Dermis microvascular lymphatic vessel endothelial cell (primary cell): ENCODE measurements at places on chromosomes 12 and 14. TPM values are rescaled to one million over a fixed set of nuclear protein-coding genes. Genes with fewer than 3 reads are reported as not detected.

Gene SPIC
- total RNA-seq: not detected in 2 replicates

- no peak for DNase-seq
Measured at GRCh38 chr12:25004447-25004846, 55.5 kb upstream of the BCAT1 start.

- DNase-seq: no peak
Measured at GRCh38 chr14:101757064-101757838, 4.3 kb upstream of the PPP2R5C start.

Gene NRIP2
- 0.13 TPM in 1 of 2 replicates, not detected in the other for total RNA-seq

GRCh38 chr12:75834591-75834990 is 197.0 kb downstream of the PHLDA1 start:
- DNase-seq: no peak

DNA sequence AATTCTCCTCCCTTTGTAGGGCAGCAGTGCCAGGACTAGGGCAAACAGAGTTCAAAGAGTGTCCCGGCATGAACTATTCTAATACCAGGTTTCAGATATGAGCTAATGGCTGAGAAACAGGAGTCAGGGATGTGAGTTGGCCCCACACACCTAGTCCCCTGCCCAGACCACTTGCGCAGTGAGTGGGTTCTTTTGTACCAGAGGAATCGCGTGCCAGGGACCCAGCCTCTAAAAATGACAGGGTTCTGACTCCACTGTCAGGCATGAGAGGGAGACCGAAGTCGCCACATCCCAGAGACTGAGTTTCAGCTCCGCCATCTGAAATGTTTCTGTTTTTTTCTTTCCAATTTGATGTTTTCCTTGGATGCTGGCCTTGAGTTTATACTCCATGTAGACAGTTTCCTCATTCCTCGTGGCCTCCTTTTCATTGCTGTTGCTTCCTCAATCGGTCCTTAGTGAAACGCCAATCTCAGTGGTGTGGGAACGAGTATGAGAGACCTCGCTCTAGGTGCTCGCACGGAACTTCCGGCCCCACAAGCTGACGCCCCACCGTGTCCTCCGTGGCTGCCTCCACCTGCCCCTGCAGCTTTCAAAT is 31.5 kb downstream of the FBXL14 start:
- no peak for DNase-seq

GRCh38 chr12:31560516-31560915 is 30.4 kb downstream of the DENND5B start:
- DNase-seq: no peak

GRCh38 chr14:43903209-43903608 is 603.9 kb downstream of the FSCB start:
- no peak for DNase-seq

Gene GLT8D2
- total RNA-seq: 3.9 and 4.8 TPM in 2 replicates

DNA sequence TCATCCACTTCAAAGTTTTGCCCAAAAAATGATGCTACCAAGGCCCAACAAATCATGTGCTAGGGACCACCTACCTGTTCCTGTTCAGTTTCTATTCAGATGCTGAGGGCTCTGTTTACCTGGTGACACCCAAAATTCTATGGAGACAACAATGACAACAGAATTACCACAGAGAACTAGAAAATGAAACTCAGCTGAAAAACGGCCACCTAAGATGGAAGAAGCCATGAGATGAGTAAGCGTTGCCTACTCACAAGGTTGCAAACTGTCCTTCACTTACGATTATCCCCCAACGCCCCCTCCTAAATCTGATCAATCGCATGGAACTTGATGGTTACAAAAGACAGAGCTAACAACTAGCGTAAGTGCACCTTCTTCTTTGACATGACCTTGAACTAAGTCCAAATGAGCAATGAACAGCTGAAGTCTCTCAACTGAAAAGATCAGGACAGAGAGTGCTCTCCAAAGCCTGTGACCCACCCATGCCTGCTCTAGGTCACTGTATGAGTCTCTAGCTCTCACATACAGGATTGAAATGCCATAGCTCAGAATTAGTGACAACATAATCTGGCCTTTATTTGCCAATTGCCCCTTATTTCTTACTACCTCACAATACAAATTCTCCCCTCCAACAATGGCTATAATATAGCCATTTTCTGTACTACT is at the start of gene RNASE11:
Gene RNASE11, minus strand, starts transcription at position 513 of the 666 bp plus-strand sequence.
- DNase-seq: no peak

GRCh38 chr14:86799244-86799647 is 1193.7 kb downstream of the GALC start:
- DNase-seq: no peak

Gene MYF6
- not detected in 2 replicates for total RNA-seq

GRCh38 chr12:26595806-26596205 is 237.2 kb downstream of the ITPR2 start:
- no peak for DNase-seq

DNA sequence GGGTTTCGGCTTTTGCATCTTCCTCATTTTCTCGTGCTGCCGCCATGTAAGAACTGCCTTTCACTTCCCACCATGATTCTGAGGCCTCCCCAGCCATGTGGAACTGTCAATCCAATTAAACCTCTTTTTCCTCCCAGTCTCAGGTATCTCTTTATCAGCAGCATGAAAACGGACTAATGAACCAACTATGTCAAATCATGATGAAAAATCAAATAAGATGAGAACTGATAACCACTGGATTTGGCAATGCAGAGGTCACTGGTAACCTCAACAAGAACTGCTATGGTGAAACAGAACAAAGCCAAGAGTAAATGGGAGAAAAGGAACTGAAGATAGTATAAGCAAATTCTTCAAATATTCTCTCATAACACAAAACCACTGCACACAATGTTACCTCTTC is 6.0 kb downstream of the EML5 start:
- DNase-seq: no peak

GRCh38 chr12:58819985-58820384 is 100.3 kb downstream of the LRIG3 start:
- no peak for DNase-seq

- no peak for DNase-seq
Measured at GRCh38 chr12:114704096-114704495, 20.1 kb upstream of the TBX3 start.

GRCh38 chr12:51378749-51379148 is 12.5 kb downstream of the GALNT6 start:
- DNase-seq: no peak

- DNase-seq: no peak
Measured at GRCh38 chr14:70624972-70625371, 16.7 kb upstream of the TTC9 start.

DNA sequence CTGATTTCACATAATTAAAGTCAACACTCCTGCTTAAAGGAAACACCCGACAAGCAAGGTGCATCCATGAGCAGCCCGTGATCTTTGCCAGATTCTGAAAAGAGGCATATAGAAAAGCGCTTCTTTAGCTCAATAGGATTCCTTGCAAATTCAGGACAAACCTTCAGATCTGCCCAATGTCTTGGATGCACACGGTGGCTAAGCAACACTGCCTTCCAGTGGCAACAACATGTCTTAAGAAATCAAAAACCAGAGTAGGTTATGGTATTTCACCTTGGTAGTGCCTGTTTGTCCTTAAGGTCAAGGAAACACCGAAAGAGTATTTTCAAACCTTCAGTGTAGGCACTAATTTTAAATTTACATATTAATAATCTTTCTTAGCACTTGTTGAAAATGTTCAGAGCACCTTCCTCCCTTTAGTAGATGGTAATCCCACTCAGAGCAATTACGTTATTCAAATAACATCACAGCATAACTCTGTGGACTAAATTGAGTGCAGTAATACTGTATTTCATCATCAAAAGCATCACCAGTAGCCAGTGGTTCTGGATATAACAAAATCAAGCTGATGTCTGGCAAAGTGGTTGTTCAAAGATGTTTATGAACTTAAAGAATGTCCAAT is 58.0 kb upstream of the CDKN3 start:
- DNase-seq: peak; percentile 66

Gene P3H3
- 18.2 and 22.6 TPM in 2 replicates for total RNA-seq

DNA sequence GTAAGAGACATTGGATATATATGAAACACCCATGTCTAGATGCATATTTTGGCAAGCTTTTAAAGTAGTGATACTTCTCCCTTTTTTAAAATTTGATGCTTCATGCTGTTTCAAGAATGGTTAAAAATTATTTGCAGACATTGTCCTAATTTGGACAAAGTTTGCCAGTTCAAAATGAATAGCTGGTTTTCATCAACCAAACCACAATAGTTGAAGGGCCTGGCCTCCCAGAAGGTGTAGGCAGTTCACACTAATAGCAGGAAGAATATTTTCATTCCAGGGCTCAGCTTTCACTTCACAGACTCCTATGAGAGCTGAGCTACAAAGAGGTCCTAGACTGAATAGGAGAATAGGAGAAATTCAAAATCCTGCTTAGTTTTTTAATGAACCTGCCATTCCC is 78.7 kb downstream of the STXBP6 start:
- no peak for DNase-seq

Gene TARBP2
- 41.2 and 41.6 TPM in 2 replicates for total RNA-seq

Gene NR4A1
- total RNA-seq: 0.77 and 1.1 TPM in 2 replicates

Gene MFAP5
- 0.13 TPM in 1 of 2 replicates, not detected in the other for total RNA-seq

DNA sequence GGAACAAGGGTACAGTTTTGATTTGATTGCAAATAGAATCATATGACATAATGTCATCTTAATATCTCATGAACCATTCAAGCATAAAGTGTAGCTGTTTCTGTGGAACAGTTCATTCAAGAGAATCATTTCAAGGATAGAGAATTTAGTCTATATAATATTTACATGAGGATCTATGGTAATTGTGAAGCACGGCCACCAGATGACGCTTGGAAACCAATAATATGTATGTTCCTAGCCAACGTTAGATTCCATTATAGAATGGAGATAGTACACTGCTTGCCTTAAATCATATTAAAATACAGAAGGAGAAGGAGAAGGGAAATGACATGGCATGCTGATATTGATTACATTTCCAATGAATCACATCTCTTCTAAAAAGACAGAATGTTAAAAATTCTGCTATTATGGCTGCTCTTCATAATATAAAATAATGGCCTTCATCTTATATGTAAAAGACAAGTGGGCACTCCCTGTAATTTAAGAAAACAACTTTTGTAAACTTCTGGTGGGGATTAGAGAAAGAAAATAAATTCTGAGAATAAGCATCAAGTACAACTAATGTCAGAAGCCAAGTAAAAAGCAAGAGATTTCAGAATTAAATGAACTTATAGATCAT is 351.0 kb downstream of the NAV3 start:
- no peak for DNase-seq

Gene SERPINA9
- total RNA-seq: not detected in 2 replicates

GRCh38 chr12:13489246-13489645 is 292.7 kb downstream of the EMP1 start:
- no peak for DNase-seq

Gene PTCSC3
- not detected in 2 replicates for total RNA-seq

DNA sequence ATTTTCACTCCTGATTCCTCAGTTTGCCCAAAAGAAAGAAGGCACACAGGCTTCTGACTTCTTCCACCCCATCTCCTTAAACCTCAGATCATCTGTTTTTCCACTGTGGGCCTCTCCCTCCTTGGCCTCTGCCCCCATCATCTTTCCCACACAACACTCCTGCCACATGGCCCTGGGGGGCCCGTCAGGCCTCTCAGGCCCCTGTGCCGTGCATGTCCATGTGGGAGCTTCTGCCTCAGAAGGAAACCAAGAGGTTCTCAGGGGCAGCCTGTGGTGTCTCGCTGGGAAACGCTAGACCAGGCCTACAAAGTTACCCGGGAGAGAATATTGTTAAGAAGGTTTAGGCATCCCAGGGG is 8.0 kb downstream of the KLHL33 start:
- no peak for DNase-seq

Gene IAPP
- total RNA-seq: not detected in 2 replicates

- peak; percentile 94 for DNase-seq
Measured at GRCh38 chr12:65962921-65963861, 138.9 kb downstream of the HMGA2 start.

- no peak for DNase-seq
Measured at GRCh38 chr14:65101631-65102440, 481 bp downstream of the MAX start.

GRCh38 chr12:46224386-46224785 is 44.5 kb downstream of the SLC38A1 start:
- no peak for DNase-seq

GRCh38 chr12:92075425-92075914 is 70.2 kb downstream of the BTG1 start:
- no peak for DNase-seq

Gene IL25
- total RNA-seq: under 0.01 TPM in 1 of 2 replicates, not detected in the other

GRCh38 chr14:102544046-102544746 is 34.6 kb upstream of the ANKRD9 start:
- DNase-seq: no peak

DNA sequence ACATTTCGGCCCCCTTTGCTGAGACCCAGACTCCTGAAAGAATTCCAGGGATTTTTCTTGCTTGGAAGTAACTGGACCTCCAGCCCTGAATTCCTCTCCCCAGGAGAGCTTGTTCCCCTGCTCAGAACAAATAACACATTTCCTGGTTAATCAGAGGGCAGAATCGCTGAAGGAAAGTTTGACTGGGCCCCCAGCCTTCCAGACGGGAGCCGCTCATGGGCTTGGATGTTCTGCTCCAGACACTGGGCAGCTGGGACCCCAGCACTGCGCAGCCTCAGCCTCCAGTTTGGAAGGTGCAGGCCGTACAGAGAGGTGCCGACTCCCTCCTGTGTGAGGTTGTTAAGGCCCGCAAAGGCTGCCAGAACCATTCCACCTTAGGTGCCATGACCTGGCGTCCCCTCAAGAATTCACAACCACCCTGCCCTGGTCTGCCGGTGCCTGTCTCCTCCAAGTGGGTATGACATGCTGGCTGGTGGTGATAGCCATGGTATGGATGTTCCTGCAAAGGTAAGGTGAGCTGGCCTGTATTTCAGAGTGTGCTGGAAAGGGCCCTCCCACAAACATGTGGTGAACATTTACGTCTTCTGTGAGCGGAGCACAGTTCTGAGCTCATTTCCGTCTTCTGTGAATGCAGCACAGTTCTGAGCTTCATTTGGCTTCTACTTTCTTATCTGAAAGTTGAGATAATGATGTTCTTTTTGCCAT is 5.1 kb upstream of the LTBP2 start:
- no peak for DNase-seq

GRCh38 chr14:31879661-31880348 is 197.3 kb upstream of the ARHGAP5 start:
- no peak for DNase-seq

DNA sequence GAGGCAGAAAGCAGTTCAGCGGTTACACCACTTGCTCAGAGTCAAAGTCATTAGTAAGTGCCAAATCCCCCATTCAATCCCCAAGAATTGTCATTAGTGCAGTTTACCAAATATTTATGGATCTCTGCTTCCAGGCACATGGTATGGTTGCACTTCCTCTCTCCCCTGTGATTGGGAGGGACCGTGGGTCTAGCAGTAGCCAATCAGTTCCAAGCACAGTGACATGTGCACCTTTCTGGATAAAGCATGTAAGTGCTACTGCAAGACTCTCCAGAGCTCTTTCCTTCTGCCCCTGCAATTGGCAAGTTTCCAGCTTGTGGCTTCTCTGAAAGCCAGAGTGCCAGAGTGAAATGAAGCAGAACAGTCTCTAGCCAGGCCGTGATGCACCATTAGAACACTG is 85.3 kb upstream of the FLRT2 start:
- DNase-seq: peak; percentile 18

DNA sequence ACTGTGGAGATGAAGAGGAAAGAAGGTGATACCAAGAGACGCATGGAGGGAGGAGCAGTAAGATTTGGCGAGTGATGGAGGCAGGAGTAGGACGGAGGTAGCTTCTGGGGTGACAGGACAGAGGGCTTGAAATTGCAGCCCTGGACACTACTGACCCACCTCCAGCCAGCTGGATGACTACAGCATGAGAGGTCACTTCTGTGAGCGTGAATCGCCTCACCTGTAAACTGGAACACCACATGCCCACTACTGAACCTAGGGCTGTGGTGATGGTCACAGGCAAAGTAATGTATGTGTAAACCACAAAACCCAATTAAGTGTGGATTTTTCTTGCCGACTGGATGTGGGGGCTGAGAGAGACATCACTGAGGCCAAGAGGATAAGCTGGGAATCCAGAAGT is 6.6 kb upstream of the KRT4 start:
- DNase-seq: no peak

- DNase-seq: peak; percentile 29
Measured at GRCh38 chr12:5768581-5769196, 176.4 kb downstream of the ANO2 start.
